ENCODE measurements at places on chromosomes 11 and 22. TPM values are rescaled to one million over a fixed set of nuclear protein-coding genes. Genes with fewer than 3 reads are reported as not detected.

BRSK2 gene
- total RNA-seq, result 0.55 TPM

DNA sequence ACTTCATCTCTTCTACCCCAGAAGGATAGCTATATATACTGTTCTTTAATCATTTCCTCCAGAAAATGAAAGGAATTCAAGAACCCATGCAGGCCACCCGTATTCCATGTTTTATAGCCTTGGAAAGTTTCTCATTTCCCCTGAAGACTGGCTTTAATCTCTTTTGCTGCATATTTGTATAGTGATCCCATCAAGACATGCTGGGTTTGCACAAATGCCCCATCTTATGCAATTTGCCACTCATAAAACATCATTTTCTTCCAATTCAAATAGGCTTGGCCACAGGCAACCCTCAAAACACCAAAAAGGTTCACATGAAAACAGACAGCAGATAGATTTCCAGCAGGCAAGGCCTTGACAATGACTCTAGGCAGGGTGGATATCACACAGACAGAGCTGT is 28.3 kb upstream of the APOA1 start:
- DNase-seq, result no peak

TH gene
- 0.45 TPM for total RNA-seq

DNA sequence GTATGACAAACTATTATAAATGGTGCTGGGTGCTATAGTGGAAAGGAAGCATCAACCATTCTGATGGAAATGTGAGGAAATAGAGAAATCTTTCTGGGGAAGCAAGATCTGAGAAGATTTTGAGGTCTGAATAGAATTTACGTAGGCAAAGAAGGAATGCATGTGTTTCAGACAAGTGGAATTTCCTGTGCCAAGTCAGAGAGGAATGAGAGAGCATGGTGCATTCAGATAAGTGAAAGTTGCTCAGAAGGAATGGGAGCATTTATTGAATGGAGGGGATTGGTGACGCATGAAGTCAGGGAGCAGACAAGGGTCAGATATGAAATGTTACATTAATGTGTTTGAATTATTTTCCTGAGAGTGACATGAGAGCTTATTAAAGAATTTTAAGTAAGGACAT is 725.5 kb downstream of the METTL15 start:
- no peak for DNase-seq

Data from aorta (tissue), 5 donors.